ENCODE measurements at places on chromosomes 1 and 21. TPM values are rescaled to one million over a fixed set of nuclear protein-coding genes. Genes with fewer than 3 reads are reported as not detected.

Gene OLIG2
- 0.20 TPM for polyA plus RNA-seq

DNA sequence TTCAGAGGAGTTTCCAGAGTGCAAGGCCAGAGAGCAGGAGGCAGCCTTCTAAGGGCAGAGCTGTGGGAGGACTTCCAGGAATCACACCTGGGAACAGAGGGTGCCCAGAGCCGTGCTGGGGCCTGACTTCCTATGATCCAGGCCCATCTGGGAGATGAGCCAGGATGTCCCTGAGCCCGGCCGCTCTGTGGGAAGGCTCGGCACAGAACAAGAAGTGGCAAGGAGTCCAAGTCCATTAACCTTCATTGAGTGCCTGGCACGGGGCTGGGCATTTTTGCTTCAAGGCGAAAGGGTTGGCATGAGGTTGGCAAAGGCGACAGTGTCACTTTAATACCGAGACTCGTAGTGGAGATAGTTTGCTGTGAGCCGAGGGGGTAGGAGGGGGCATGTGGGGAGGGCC lies 18.2 kb downstream of the TMEM201 start:
- DNase-seq: no peak

DNA sequence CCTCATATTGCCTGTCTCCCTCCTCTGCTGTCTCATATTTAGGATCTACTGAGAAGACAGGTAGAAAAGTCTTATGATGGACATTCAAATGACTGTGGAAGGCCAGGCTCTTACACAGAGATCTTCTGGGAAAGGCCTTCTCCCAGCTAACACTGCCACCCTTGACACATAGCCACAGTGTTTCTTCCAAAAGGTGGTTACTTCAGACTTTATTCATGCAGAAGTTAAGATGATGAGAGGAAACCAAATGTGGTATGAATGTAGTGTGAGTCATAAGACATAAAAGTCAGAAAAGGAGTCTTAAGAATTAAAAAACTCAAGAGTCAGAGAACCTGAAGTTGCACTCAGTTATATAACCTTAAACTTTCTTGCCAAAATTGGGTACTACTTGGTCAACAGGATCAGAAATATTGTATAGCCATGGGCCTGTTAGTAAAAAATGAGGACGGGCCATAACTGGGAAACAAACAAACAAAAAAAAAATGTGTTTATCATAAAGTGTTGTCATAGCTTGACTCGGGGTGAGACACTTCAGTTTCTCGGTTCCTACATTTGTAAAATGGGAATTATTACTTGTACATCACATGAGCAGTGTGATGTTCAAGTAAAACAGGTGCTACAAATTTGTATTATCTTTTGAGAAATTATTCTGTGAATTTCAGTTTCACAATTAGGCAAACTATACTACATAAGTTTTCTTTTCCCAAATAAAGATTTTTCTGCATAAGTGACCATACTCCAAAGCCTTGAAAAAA lies 1.2 kb upstream of the DENND1B start:
- no peak for DNase-seq

GRCh38 chr1:158037008-158037865 lies 43.8 kb downstream of the KIRREL1 start:
- no peak for DNase-seq

DNA sequence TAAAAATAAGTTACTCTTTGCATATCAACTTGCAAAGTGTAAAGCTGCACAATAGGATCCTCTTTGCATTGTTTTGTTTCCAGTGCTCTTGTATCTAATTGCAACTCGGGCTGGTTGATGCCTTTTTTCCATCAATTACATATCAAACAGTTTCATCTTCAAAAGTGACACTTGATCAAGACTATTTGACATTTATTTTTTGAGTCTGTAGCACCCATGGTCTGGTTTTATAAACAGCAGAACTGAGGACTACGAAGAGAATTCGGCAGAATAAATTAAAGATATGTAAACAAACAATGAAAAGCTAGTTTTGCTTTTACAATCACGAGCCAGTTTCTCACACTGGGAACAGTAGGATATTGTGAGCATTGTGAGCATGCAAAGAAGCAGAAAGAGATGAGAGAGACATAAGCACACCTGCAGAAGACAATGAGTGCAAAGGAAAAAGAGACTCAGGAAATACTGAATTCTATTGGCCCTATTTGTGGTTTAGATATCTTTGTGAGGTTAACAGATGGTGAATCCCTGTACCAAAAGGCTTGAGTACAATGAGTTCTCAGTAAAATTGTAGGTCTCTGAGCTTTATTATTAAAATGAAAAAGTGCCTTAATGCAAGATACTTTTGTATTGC lies 45.4 kb downstream of the RPL5 start:
- DNase-seq: no peak

DNA sequence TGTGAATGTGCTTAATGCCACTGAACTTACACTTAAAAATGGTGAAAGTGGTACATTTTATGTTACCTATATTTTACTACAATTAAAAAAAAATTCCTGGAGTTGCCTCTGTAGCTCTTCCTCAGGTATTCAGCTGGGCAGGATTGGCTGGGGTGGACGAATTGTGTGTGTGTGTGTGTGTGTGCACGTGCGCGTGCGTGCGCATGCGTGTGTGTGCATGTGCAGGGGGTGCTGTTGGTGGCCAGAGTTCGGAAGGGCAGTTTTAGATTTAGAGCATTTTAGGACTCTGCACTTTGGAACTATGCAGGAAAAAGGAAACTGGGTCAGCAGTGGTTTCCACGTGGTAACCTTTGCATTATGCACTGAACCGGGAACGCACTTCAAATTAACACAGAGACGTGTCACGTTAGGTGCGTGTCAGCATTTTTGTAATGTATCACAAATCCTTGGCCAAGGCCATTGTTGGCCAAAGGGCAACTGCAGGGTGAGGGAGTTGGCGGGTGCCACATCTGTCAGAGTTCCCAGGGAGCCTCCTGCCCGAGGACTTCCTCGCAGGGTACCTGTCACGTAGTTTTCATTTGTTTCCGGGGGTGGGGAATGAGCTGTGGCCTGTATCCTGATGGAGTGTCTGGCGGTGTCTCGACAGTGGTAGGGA lies 312.8 kb downstream of the CAMTA1 start:
- no peak for DNase-seq

Gene CNR2
- polyA plus RNA-seq: 0.12 TPM

Gene TMEM79
- polyA plus RNA-seq: 6.9 TPM

GRCh38 chr1:24130385-24130784 lies 12.6 kb downstream of the IL22RA1 start:
- DNase-seq: no peak

GRCh38 chr1:220203816-220204215 lies 68.4 kb downstream of the RAB3GAP2 start:
- DNase-seq: no peak

DNA sequence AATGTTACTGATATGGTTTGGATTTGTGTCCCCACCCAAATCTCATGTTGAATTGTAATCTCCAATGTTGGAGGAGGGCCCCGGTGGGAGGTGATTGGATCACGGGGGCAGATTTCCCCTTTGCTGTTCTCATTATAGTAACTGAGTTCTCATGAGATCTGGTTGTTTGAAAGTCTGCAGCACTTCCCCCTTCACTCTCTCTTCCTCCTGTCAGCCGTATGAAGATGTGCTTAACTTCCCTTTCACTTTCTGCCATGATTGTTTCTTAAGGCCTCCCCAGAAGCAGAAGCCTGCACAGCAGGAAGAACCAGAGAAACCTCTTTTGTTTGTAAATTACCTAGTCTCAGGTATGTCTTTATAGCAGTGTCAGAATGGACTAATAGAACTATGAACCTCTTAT lies 28.4 kb downstream of the TRIM33 start:
- no peak for DNase-seq

Gene GIPC2
- 18.9 TPM for polyA plus RNA-seq

Gene SLC50A1
- 61.3 TPM for polyA plus RNA-seq

DNA sequence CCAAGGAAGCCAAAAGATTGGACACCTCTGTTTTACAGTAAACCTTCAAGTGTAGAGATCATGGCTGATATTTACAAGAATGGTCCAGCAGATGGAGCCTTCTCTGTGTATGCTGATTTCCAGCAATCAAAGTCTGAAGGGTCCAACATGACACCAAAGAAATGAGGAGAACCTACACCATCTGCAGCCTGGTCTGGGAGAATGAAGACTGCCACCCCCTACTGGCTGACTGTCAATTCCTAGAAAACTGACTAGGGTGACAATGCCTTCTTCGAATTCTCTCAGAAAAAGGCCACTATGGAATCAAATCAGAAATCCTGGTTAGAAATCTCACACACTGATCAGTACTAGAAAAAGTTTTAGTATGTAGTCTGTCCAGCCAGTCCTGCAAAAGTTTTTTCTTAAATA lies 83.3 kb downstream of the CDC42BPA start:
- DNase-seq: peak; percentile 48

Gene FAM131C
- polyA plus RNA-seq: 1.6 TPM

DNA sequence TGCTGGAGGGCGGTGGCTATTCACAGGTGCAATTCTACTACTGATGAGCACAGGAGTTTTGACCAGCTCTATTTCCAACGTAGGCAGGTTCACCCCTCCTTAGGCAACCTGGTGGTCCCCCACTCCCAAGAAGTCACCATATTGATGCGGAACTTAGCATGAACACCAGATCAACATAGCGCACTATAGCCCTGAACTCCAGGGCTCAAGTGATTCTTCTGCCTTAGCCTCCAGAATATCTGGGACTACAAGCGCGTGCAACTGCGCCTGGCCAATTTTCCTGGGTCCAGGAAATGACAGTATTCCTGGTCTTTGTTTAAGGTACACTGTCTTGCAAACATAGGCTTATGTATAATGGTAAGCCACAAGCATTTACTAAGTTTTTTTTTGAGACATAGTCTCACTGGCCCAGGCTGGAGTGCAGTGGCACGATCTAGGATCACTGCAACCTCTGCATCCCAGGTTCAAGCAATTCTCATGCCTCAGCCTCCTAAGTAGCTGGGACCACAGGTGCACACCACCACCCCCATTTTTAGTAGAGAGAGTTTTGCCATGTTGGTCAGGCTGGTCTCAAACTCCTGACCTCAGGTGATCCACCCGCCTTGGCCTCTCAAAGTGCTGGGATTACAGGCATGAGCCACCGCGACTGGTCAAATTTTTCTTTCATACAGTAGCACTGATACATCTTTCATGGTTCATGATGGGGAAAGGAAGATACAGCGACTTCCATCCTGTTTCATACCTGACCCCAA lies 12.6 kb downstream of the MCL1 start:
- DNase-seq: no peak

Gene HPCA
- polyA plus RNA-seq: 0.62 TPM

DNA sequence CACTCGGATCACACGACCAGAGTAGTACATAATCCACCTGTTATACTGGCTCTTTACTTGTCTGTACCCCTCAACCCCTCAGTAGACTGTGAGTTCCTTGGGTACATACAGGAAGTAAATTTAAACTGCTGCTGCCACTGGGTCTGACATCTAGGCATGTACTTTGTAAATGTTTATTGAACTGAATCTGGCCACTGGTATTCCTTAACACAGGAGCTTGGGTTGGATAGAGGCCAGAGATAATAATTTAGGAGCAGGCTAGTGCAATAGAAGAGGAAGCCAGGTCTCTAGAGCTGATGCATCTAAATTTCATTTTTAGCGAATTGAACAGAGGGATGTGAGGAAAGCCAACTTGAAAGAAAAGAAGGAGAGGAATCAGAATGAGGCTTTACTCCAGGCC lies 12.4 kb downstream of the TTC4 start:
- DNase-seq: no peak

Gene FBXO2
- polyA plus RNA-seq: 1.4 TPM

GRCh38 chr1:244047621-244048255 lies 3.3 kb upstream of the ZBTB18 start:
- DNase-seq: peak; percentile 68

Gene AJAP1
- 1.2 TPM for polyA plus RNA-seq

DNA sequence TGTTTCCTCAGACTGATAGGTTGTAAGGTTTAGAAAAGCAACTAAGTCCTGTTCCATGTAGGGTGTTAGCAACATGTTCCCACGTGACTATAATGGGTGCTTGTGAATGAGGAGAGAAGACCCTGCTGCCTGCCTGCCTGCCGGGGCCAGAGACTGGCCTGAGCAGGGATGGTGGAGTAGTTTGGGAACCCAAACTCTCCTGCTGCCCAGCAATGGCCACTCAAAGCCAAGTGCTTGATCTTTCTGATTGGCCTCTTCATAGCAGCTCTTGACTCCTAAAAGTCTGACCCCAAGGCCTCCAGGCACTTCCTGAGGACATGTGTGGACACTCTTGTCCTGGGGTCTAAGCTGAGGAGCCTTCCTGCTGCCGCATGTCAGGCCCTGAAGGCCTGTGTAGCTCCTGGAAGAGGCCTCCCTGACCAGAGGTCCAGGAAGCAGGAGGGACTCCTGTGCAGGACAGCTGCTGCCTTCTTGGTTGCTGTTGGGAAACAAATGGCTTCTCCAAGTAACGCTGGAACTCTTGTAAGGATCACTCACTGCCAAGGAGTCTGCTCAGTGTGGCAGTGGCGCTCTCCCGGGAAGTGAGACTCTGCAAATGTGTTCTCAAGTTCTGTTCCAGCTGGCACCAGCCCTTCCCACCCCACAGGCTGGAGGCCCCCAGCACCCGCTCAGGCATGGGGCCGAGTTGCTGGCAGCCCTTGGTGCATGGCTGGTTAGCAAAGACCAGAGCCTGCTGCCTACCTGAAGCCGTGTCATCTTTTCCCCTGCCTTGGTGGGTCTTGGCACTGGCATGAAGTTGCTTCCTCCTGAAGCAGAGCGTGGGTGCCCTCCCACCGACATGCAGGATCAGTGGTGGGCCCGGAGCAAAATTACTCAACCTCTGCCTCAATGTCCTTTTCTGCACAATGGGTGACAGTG lies 35.5 kb downstream of the MAN1C1 start:
- DNase-seq: no peak

GRCh38 chr1:240343966-240344365 lies 252.3 kb downstream of the FMN2 start:
- no peak for DNase-seq

- DNase-seq: no peak
These were observed 3.4 kb upstream of the SLFNL1 start for GRCh38 chr1:41024953-41025352.

GRCh38 chr1:60367532-60367931 lies 294.0 kb upstream of the C1orf87 start:
- peak; percentile 11 for DNase-seq

- no peak for DNase-seq
These were observed 62.5 kb downstream of the PEX14 start for GRCh38 chr1:10537082-10537766.

Gene RORC
- 0.65 TPM for polyA plus RNA-seq

Gene TTC24
- polyA plus RNA-seq: 1.0 TPM

- no peak for DNase-seq
These were observed 22.0 kb downstream of the NSL1 start for GRCh38 chr1:212769459-212770167.

Gene PLA2G5
- polyA plus RNA-seq: not detected

Gene FCGR3A
- 1.8 TPM for polyA plus RNA-seq

- no peak for DNase-seq
These were observed 792.3 kb upstream of the ADAMTS5 start for GRCh38 chr21:27759091-27759659.

DNA sequence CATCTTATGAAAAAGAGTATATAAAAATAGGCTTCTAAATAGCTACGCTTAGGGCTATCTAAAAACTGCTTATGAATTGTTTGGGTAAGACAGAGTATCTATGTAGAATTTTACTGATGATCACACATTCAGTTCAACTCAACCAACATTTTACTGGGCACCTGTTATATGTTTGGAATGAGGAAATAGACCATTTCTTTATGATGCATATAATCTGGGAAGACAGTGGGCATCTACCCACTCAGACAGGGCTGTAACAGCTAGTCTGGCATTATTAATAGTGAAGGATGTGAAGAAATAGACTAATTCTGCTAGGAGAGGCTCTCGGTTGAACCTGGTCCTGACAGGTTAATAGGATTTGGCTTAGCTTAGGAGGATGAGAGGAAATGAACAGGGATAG lies 56.9 kb downstream of the TIAM1 start:
- DNase-seq: no peak

- peak; percentile 74 for DNase-seq
These were observed 76.0 kb downstream of the CD247 start for GRCh38 chr1:167442142-167442848.

GRCh38 chr1:192809307-192810252 lies 741 bp downstream of the RGS2 start:
- no peak for DNase-seq
